ENCODE measurements at places on chromosomes 1 and 21.

GRCh38 chr21:18163956-18164355 is 80.7 kb upstream of the CHODL start:
- no peak for DNase-seq

DNA sequence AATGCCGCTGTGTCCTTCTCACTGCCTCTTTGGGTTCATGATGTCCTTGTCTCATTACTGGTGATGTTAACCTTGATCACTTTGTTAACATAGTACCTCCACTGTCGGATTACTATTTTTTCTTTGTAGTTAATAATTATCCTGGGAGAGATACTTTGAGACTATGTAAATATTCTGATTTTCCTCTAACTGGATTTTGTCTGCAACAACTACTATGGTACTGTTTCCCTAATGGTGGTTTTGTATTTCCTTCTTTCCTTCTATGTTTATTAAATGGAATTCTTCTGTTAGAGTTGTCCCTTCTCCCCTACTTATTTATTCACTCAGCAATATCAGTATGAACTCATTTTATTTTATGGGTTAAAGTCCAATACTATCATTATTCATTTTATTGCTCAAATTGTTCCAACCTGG is 4.2 kb downstream of the TOR1AIP2 start:
- no peak for DNase-seq

DNA sequence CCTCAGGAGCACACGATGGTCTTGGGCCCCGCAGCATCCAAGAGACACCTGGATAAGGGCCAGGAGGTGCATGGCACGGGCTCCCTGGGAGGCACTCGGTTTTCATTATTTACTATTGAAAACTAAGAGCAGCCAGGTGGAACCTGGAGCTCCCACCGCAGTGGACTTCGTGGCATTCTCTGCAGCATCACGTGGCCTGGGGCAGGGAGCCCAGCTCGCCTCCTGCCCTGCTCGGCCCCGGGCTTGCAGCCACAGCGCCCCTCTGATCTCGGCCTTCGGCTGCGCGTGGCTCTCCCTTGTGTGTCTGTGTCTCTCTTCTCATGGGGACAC is 121.6 kb downstream of the SIK1 start:
- no peak for DNase-seq

DNA sequence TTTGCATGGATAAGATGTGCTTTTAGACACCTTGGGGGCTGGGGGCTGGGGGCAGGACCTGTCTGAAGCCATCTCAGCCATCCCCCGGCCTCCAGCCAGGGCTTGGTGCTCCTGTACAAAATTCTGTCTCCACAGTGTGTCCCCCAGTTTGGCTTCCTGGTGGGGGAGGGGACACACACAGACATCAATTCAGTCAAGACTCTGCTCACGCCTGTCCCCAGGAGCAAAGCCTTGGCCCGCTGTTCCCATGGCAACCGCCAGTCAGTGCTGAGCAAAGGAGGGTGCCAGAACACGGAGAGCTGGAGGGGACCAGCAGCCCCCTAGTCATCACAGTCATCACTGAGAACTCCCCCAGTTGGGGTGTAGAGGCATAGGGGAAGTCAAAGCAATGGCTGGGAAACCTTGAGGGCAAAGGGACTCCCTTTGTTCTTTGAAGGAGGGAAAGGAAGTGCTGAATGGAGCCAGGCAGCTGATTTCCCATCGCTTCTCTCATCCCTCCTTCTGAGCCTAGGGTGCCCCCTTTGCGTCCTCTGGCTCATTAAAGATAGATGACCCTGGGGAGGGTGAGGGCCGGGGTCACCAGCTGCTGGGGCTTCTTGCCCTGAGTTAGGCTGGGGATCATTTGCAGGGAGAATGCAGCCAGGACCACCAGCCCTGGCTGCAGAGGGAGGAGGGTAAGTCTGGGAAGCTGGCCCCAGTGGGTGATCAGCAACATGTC is 134.9 kb upstream of the IPO9 start:
- DNase-seq, result no peak

DNA sequence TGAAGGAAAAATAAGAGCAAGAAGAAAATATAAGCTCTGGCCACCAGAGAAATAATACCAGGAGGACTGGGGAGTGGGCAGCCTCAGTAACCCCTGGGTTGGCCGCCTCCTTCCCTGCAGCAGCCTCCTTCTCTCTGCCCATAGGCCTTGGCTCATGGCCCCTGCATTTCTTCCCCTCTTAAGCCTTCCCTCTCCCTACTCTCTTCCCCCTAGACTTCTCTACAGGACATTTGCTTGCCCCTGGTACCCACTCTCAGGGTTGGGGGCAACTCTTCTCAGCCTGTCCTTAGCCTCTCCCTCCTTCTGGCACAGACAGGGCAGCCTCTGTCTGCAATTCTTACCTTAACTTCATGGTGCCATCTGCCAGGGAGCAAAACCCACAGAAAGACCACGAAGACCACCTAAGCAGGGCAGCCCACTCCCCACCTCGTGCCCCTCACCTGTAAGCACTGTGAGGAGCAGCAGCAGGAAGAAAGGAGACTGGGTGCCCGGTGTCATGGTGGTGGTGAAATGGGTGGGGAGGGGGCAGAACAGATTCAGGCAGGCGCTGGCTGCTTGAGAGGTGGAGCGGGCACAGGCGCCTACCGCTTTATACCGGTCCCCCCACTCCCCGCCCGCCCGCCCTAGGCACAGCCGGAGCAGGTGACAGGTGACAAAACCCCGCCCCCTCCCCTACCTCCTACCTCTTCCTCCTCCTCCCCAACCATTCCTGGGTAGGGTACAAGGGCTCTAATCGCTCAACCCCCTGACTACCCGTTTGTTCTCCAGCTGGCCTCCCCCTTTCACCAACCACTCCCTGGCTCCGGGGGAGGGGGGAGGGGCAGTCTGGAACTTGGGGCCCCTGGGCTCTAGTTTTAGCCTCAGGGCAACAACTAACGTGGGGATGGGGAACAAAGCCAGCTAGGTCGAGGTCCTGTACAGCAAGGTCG is 15.1 kb downstream of the THBS3 start:
- peak; percentile 34 for DNase-seq

DNA sequence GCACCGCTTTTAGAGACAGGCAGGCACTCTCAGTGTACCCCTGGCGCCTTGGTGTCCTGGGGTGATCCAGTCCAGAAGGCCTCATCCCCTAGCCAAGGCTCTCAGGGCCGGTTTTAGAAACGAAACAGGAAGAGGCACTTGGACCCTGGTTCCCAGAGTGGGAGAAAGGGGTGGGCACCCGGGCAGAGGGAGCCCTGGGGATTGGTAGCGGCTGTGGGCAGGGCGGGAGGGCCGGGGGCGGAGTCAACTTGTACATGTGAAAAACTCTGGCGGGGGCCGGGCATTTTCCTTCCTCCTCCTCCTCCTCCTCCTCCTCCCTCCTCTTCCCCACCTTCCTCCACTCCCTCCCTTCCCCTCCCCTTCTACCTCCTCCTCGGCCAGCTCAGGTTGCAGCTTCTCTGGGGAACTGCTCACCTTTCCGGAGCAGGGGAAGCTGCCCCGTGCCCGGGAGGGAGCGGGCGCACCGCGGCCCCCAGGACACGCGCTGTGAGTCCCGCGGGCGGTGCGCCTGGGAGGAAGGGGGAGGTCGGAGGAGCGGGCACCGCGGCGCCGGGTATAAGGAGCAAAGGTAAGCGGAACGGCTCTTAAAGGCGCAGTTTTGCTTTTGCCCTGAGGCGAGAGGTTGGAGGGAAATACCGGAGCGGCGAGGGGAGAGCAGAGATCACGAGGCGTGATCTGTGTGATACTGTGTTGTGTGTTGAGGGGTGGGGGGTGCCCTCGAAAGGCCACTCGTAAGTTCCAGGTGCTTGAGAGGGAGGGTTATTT is at the start of gene CDK18:
CDK18 (plus strand) TSS at position 359 of the 765 bp plus-strand sequence. CDS start 18,499 bp downstream, outside the sequence.
- DNase-seq, result peak; percentile 31

- no peak for DNase-seq
Observed at GRCh38 chr1:53378932-53379661, 51.2 kb upstream of the LRP8 start.

DNA sequence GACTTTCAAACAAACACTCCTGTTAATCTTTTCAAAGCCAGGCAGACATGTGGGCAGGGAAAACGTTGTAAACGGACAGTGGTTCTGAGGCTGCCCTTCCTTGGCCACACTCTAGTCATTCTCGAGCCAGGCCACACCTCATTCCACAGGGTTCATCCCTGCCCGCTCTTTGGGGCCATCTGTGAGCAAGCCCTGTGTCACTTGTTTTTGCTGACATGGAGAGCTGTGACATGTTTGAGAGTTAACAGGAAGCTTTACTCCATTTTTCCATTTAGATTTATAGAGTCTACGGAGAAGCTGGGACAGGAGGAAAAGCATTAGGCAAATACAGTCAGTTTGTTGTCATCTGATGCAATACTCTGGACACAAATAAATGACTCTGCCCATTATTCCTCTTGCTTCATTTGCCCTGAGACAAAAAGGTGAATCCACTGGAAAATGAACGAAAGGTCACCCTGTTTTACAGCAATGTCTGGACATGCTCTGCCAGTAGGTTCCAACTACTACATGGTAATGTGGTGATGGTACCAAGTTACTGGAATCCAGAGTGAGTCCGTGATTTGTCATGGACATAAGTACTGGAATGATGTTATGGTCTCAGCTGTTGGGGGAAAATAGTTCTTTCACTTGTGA is 126.9 kb downstream of the CLIC6 start:
- DNase-seq, result no peak

- DNase-seq, result no peak
Observed at GRCh38 chr1:30788580-30789387, 31.2 kb upstream of the LAPTM5 start.

GRCh38 chr1:202728951-202729350 is 18.7 kb upstream of the SYT2 start:
- no peak for DNase-seq

- DNase-seq, result no peak
Observed at GRCh38 chr1:49102752-49103151, 326.1 kb upstream of the BEND5 start.

- peak; percentile 62 for DNase-seq
Observed at GRCh38 chr1:207828485-207829158, 76.8 kb downstream of the CD46 start.

- DNase-seq, result no peak
Observed at GRCh38 chr1:8754993-8755392, 62.4 kb downstream of the RERE start.

GRCh38 chr21:38219049-38219628 is 37.7 kb upstream of the KCNJ15 start:
- DNase-seq, result peak; percentile 59

GRCh38 chr21:15029077-15029476 is 35.7 kb downstream of the NRIP1 start:
- DNase-seq, result no peak

DNA sequence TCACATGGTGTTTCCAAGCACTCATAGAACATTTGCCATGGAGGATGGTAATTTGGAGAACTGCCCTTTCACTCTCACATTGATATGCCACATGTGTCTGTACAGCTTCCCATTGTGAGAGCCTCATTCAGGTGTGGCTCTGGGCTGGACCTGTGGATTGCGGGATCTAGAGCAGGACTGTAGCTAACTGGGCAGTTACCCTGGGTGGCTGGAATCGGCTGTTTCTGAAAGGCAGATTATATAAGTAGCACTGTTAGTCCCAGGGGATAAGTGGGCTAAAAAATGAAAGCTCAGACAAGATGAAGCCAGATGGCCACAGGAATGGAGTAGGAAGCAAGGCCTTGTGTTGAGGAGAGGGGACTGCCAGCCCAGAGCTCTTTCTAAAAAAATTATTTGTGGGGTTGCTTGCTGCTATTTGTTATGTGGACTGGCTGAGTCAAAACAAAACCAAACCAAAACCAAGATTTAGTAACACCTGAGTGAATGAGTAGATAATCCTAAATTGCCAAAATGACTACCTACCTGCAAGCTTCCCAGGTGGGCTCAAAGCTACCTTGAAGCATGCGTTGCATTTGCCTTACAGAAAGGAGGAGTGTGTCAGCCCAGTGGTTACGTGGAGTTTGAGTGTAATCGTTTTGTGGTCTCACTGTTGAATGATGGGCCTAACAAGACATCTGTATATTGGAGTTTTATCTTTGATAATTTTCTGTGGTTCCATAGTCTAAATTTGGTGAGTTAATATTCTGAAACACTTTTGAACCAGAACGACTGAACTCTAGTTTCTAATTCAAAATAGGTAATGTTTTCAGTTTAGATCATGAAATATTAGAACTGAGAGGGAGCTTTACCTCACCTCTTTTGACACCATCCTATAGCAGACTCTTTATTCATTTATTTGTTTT is 58.0 kb downstream of the SDCCAG8 start:
- no peak for DNase-seq

- no peak for DNase-seq
Observed at GRCh38 chr1:157043685-157044084, 1.9 kb downstream of the ARHGEF11 start.

- no peak for DNase-seq
Observed at GRCh38 chr1:85274969-85275453, 1.4 kb downstream of the BCL10 start.

DNA sequence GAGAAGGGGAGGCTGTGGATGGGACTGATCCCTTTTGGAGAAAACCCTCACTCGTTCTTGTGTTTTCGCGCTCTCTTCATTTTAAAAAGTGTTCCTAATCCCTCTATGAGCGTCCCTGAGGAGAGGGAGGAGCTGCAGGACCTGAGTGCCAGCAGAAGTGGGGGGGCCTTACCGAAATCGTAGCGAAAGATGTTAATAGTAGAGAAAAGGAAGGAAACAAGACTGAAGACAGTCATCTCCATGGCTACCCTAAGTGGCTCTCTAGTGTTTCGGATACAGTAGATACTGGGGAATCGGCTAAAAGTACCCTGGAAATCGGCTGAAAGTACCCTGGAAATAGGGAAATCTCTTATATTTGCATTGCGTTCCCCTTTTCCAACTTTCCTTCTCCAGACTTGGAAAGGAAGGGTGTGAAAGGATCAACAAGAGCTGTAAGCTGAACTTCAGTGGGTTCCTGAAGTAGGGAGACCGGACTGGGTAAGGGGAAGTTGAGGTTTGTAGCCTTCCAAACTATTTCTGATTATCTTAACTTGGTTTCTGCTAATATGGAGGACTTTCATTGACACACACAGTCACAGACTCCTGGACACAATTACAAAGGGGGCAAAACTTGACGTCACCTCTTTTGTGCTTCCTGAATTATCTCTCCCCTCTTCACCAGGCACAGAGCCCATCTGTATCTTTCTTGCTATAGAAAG is 486 bp upstream of the DSTYK start:
- no peak for DNase-seq

GRCh38 chr1:110914676-110915075 is 41.7 kb downstream of the CD53 start:
- no peak for DNase-seq

DNA sequence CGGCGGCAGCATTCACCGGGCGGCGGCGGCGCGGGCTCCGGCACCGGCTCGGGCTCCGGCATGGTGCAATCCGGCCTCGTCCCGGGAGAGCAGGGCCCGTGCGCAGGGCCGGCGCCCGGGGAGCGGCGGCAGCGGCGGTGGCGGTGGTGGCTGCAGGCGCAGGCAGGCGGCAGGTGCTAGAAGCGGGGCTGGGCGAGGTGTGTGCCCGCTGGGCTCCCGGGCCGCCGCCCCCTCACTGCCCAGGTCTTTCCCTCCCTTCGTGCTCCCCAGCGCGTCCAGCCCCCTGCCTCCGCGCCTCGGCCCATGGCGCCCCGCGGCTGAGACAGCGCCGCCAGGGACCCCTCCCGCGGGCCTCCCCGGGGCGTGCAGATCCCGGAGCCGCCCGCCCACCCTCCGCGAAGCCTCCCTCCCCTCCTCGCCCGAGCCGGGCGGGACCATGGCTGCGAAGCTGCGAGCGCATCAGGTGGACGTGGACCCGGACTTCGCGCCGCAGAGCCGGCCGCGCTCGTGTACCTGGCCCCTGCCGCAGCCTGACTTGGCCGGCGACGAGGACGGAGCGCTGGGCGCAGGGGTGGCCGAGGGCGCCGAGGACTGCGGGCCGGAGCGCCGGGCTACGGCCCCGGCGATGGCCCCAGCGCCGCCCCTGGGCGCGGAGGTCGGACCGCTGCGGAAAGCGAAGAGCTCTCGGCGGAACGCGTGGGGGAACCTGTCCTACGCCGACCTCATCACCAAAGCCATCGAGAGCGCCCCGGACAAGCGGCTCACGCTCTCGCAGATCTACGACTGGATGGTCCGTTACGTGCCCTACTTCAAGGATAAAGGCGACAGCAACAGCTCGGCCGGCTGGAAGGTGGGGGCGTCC is 492 bp downstream of the FOXO6 start:
- DNase-seq, result no peak

Measured in activated CD4-positive, alpha-beta T cell treated with anti-CD3 and anti-CD28 coated beads, Interleukin-2, amount 50 U/mL, for 1 hour (primary cell).